ENCODE measurements at places on chromosomes 3 and 15.

GRCh38 chr15:60480149-60480548 lies 1.2 kb upstream of the ICE2 start:
- no peak for DNase-seq

GRCh38 chr15:67372543-67372942 lies 118.0 kb downstream of the IQCH start:
- DNase-seq: no peak

GRCh38 chr3:187968883-187969580 lies 184.9 kb upstream of the LPP start:
- no peak for DNase-seq

GRCh38 chr3:74756674-74757073 lies 142.2 kb upstream of the CNTN3 start:
- DNase-seq: no peak

- no peak for DNase-seq
Observed at GRCh38 chr3:58996730-58997129, 53.1 kb downstream of the CFAP20DC start.

DNA sequence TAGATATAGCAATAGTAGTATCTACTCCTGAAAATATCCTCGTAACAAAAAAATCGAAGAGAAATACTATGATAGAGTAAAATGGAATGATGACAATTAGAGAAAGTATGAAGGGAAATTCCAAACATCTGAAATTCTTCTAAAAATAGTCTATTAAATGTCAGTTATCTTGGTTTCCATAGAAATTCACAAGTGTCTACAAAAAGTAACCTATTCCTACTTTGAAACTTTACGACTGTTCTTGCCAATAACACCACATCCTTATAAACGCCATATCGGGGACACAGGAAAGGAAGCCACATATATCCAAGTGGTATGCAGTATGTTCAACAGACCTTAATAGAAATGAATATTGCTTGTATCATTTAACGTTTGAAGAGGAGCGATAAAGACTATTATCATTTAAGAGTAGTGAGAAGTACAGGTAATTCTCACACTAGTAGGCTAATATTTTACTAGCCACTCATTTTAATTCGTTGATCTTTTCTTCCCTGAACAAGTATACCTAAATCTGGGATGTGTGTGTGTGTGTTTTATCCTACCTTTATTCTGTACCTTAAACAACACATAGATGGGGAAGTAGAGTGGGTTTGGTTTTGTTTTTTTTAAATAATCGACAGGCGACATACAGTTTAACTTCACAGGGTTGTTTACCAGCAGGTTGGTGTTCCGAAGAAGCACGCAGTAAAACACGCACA lies 1.2 kb downstream of the GPR176 start:
- DNase-seq: no peak

GRCh38 chr3:71050166-71050537 lies 533.4 kb downstream of the FOXP1 start:
- DNase-seq: no peak

DNA sequence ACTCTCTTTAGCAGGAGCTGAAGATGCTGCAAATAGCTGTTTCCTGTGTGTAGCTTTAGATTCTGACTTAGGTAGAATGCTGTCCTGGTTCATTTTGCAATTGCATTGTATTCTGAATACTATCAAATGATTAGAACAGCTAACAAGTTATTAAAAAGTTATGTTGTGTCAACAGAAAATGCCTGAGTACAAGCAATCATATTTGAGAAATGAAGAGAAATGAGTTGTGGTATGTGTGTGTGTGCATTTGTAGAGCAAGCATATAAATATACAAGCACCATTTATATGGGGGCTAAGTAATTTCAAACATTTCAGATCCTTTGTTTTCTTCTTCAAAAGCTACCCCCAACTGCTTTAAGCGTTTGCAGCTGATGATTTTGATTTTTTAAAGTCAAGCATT lies 7.8 kb downstream of the ZIC1 start:
- no peak for DNase-seq

DNA sequence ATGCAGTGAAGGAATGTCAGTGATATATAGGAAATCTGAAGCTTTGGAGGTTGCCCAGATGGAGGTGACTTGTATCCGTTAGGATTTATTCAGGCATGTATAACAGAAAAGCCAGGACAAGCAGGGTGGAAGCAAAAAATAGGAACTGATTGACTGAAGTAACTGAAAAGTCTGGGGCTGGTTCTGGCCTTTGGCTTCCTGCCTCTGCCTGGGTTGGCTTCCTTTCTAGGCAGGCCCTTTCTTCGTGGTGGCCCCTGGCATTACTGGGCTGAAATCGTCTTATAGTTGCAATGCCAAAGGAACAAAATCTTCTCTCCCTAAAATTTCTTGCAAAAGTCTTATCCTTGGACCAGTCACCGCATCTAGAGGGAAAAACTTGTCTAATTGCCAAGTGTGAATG lies 386.1 kb downstream of the PTPRG start:
- no peak for DNase-seq

- no peak for DNase-seq
Observed at GRCh38 chr3:46614431-46614830, 2.1 kb downstream of the FAM240A start.

- DNase-seq: no peak
Observed at GRCh38 chr15:93026380-93026817, 62.6 kb downstream of the RGMA start.

GRCh38 chr15:29345549-29346525 lies 76.2 kb upstream of the NSMCE3 start:
- DNase-seq: no peak

DNA sequence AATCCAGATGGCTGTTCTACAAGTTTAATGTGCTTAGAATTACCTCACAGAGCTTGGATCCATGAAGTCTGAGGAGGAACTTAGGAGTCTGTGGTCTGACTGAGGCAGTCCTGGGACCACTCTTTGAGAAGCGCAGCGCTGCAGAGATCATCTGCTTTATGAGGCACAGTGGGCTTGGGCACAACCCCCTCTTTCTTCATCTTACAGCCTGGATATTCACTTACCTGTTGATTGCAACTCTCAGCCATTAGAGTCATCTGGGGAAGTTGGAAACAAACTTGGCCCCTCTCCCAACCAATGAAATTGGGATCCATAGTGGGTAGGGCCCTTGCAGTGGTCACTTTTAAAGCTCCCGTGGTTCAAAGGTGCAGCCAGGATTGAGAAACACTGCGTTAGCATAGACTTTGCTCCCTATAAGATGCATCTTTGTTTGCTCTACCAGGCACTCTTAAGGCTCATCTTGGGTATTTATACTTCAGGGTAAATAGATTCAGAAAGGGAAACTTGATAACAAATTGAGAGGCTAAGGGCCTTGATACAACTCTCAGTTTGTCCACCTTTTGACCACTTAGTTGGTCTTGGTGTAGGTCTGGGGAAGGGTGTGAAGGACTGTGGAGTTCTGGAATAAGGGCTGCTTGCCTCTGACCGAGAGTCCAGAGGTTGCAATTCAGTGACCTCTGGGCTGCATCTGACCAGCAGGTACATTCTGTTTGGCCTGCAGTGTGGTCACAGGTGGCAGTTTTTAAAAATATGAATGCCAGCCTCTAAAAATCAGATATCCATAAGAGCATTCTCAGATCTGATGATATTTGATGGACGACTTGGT lies 22.8 kb downstream of the FEM1B start:
- no peak for DNase-seq

DNA sequence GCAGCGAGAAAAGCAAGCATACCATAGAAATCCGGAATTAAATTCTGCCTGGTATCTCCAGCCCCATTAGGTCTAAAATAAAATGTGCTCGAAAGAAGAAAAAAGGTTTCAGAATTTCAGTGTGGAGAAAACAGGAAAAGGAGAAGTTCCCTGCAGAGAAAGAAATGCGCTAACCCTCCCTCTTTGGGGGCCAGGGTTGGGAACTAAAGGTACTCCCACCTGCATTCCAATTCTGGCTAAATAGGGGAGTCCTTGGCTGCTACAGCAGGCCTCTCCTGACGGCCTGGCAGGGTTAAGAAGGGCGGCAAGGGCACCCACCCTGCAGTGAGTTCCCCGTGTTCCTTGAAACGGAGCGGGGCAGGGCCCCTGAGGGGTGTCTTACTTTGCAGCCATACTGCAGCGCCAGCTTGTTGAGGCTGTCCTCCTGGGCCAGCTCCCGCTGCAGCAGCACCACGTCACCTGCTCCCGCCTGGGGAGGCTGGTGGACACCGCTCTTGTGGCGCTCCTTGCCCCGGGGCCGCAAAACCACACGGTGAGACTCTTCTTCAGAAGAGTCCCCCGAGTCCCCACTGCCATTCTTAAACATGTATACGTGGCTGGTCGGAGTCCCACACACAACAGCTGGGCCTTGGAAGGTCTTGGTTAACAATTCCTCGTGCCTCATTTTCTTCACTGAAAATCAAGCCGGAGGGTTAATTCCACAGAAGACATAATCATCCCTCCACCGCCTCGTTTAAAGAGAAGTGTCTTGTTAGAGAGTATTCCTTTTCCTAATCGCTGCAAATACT lies 1.7 kb downstream of the LYSMD4 start:
- no peak for DNase-seq
